ENCODE measurements at places on chromosomes 16 and 17. TPM values are rescaled to one million over a fixed set of nuclear protein-coding genes. Genes with fewer than 3 reads are reported as not detected.

ITGA3 gene
- total RNA-seq: 6.9 TPM

ATPAF2 gene
- total RNA-seq: 29.9 TPM

TERB1 gene
- not detected for total RNA-seq

GDPD1 gene
- 2.7 TPM for total RNA-seq

OTOP2 gene
- total RNA-seq: not detected

DNA sequence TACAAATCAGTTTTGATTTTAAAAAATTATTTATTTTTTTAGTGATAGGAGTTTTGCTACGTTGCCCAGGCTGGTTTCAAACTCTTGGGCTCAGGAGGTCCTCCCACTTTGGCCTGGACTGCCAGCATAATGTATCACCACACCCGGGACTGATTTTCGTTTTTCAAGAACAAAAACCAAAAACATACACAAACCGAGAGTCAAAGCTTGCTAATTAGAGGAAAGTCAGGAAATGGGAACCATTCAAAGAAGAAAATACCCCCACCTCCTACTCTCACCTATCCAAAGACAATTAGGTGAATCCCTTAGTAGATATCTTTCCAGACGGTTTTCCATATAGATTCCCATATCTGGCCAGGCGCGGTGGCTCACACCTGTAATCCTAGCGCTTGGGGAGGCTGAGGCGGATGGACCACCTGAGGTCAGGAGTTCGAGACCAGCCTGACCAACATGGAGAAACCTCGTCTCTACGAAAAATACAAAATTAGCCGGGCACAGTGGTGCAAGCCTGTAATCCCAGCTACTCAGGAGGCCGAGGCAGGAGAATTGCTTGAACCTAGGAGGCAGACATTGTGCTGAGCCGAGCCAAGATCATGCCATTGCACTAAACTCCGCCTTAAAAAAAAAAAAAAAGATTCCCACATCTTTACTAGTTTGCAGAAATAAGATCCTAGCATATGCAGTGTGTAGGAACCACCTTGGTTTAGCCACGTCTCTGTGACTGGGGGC is 883 bp upstream of the SPN start:
- DNase-seq: no peak

DNA sequence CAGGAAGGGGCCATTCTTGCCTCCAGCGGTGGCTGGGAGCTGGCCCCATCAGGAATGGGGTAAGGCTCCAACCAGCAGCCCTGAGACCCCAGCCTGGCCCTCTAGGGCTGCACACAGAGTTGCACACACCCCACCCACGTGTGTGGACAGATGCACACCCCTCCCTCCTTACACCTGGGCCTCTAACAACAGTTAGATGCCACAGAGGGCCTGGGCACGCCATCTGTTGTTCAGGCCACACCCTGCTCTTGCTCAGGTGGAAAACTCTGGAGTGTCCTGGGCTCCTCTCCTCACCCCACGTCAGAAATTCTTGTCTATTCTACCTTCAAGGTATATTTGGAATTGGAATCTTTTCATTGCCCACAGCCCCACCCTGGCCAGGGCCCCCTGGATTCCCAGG is 13.3 kb upstream of the RAI1 start:
- DNase-seq: no peak

Data from activated naive CD8-positive, alpha-beta T cell treated with anti-CD3 and anti-CD28 coated beads, Interleukin-2, amount 10 ng/mL, durations not matched to agents 7 days and 5 days (primary cell).